ENCODE measurements at places on chromosomes 7 and 10. TPM values are rescaled to one million over a fixed set of nuclear protein-coding genes. Genes with fewer than 3 reads are reported as not detected.

The PPP1R17 gene
- total RNA-seq, result not detected

The MYL10 gene
- total RNA-seq, result not detected

The CPED1 gene
- 48.7 TPM for total RNA-seq

The SH2D4B gene
- total RNA-seq, result not detected

The CABCOCO1 gene
- not detected for total RNA-seq

The FAM237B gene
- total RNA-seq, result not detected

The TAF5 gene
- total RNA-seq, result 1.4 TPM

The SLC29A4 gene
- 2.7 TPM for total RNA-seq

The GNAT3 gene
- total RNA-seq, result not detected

The PDGFA gene
- 38.9 TPM for total RNA-seq

The IPMK gene
- 3.0 TPM for total RNA-seq

The PON3 gene
- 0.54 TPM for total RNA-seq

The NRP1 gene
- 138 TPM for total RNA-seq

Measured in cardiac septum (tissue), 1 donor.